Fibroblast of upper back skin (primary cell): ENCODE measurements at places on chromosomes 2 and 18.

GRCh38 chr2:39772086-39772811 lies 6.8 kb downstream of the THUMPD2 start:
- DNase-seq = peak; percentile 83

- DNase-seq = no peak
These were observed 38.4 kb upstream of the DTNB start for GRCh38 chr2:25711675-25712354.

DNA sequence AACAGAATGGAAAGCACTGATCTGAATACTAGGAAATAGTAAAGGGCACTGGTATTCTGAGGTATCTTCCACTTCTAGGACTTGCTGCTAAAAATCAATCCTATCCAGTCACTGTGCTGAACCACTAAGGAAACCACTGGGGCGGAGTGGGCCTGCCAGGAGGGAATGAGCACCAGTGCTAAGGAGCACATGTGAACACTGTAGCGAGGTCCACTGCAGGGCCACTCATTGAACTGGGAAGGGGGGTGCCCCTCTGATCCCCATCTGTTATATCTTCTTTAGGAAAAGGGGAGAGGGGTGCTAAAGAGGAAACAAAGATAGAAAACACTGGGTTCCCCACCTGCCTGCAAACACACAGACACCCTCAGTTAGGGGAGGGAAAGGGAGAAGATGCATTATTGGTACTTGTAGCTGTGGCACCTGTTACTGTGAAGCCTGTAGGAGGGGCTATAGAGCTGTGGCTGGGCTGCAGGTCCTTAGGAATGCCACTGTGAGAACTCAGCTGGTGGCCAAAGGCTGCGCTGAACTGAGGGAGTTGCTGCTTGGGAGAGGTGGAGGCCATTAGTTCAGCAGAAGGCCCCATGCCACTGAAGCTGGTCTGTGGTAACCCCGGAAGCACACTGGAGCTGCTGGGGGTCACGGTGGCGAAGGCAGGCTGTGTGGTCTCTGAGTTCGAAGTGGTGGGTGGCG lies 81.8 kb downstream of the INO80D start:
- DNase-seq = no peak

DNA sequence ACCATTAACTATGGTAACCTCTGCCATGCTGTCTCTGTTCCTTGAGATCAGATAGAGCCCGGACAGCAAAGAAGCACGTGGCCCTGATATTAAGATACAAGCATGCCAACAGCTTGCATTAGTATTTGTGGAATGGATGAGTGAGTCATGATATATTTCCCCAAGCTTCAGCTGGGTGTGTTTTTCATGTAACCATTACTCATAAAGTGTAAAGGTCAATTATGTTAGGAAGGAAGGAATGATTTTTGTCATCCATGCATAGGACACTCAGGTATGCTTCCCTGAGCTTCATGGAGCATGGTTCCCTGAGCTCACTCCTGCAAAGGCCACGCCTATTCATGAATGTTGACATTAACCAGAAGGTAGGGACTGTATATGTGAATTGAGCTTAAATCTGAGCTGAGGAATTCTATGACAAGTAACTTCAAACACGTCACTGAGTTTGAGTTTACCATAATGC lies 74.6 kb downstream of the ARL4C start:
- peak; percentile 93 for DNase-seq

DNA sequence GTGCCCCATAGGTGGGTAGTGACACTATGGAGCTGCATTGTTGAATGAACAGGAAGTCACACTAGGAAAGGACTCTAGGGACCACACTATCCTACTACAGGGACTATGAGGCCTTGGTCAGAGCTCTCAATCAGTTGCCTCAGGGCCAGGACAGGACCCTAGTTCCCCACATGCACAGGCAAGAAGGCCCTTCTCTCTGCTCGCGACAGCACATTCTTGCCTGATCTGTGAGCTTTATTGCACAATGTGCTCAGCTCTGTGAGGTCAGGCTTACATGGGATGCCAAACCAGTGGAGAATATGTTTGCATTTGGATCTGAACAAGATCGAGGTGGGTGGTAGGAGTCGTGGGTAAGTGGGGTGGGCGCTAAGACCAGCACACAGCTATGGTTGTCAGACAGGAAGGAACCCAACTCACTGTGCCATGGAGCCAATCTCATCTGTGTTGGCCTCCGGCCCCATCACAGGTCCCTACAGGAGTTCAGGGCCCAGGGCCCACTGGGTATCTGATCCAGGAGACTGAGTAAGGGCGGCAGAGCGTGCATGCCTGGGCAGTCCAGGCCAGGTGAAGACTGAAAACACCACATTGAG lies 8.0 kb downstream of the PCARE start:
- peak; percentile 20 for DNase-seq

GRCh38 chr2:23545396-23545795 lies 160.4 kb downstream of the KLHL29 start:
- peak; percentile 43 for DNase-seq

- DNase-seq = peak; percentile 77
These were observed 149.9 kb downstream of the RBM43 start for GRCh38 chr2:151111599-151112278.

- no peak for DNase-seq
These were observed 172.4 kb upstream of the GULP1 start for GRCh38 chr2:188119112-188119838.

- DNase-seq = peak; percentile 94
These were observed 75.3 kb upstream of the CYP26B1 start for GRCh38 chr2:72222829-72223564.

DNA sequence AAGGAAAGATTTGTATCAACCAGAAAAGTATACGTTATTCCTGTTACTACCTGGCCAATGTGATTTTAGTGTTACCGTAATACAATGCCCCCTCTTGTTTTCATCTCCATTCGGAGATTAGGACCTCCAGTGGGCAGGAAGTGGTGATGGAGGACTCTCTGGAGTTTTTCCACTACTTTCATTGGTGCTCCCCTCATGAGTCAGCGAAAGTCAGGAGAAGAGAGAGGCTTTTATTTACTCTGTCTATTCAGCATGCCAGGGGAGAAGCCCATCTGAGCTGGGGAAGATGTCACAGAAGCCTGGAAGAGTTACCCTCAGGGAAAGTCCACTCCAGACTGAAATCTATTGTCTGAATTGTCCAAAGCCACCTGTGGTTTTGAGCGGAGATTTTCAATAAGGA lies 88.2 kb upstream of the THUMPD2 start:
- DNase-seq = no peak

- DNase-seq = no peak
These were observed 1202.8 kb upstream of the ACVR2A start for GRCh38 chr2:146642066-146642465.

GRCh38 chr2:41329040-41329439 lies 718.8 kb upstream of the PKDCC start:
- DNase-seq = no peak

DNA sequence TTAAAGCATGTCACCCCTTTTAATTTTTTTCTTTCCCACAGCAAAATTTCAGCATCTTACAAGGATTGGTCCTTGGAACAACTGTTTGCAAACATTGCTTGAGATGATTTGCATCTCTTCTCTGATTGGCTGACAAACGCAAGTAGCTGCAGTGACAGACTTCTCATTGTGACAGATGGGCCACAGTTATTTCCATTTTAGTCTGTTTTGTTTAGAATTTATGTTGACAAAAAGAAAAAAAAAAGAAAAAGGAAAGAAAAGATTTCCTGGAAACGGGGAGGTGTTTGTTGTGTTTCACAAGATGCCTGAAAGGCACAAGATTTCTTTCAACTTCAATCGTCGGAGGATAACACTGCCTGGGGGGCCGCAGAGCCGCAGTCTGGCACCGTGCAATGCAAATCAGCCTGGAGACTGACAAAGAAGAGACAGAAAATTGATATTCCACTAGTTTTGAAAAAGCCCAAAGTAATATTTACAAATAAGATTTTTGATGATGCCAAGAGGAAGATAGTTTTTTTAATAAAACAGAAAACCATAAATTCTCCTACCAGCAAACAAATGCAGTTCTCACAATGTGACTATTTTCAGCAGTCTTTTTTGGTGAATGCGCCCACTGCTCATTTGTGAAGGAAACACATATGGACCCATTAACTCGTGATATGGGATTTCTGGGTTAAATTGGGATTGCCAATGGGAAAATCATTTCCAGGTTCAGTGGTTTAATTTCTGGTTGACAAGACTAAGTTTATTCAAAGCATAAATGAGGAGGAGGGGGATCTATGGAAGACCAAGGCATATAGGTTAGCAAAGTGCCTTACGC lies 296.2 kb upstream of the SMIM21 start:
- no peak for DNase-seq

DNA sequence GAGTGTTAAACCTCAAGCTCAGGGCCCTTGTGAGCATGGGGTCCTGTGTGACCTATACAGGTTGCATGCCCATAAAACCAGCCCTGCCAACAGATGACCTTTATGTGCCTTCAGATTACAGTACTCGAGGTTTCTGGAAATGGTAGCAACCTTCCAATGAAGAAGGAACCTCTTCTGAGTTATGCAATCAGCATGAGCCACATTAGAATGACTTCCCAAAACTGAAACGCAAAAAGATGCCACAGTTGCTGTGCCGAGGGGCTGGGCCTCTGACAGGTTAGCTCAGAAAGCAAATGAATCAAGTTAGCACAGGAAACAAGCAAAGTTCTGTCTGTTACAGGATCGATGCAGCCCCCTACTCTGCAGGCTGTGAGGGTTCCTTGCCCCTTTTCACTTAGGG lies 37.7 kb downstream of the TGFA start:
- DNase-seq = no peak

GRCh38 chr18:59646228-59646962 lies 50.8 kb downstream of the CCBE1 start:
- no peak for DNase-seq

GRCh38 chr2:71261534-71261933 lies 34.6 kb upstream of the PAIP2B start:
- DNase-seq = no peak

- DNase-seq = no peak
These were observed 471.8 kb upstream of the CHST9 start for GRCh38 chr18:27656905-27657304.

DNA sequence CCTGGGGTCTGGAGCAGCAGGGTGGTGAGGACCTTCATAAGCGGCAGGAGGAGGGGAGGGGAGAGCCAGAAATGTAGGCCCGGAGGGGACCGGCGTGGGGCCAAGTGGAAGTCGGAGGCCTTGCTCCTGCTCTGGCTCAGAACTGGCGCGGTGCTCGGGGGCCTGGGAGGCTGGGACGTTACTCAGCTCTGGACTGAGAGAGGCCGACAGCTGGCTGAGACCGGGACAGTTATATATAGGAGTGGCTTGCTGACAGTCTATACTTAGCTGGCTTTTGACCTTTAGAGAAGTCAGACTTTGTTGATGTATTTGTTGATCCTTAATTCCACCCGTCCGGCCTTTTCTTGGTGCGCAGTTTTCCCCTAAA lies 15.7 kb downstream of the IGFBP5 start:
- no peak for DNase-seq

DNA sequence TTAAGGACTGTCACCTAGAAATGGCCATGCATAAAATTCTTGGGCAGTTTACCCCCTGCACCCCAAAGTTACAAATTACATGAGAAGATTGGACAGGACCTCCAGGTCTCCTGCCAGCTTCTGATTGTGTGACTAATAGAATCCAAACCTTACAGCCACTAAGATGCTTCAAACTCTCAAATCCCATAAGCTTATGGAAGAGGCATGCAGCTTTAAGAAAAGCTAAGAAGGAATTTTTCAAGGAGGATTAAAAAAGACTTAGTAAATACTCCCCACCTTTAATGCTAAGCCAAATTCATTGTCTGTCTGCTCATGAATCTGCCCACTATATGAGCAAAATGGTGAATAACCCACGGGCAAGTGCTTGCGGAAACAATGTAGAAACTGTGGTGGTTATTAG lies 86.3 kb downstream of the MAIP1 start:
- DNase-seq = peak; percentile 13

DNA sequence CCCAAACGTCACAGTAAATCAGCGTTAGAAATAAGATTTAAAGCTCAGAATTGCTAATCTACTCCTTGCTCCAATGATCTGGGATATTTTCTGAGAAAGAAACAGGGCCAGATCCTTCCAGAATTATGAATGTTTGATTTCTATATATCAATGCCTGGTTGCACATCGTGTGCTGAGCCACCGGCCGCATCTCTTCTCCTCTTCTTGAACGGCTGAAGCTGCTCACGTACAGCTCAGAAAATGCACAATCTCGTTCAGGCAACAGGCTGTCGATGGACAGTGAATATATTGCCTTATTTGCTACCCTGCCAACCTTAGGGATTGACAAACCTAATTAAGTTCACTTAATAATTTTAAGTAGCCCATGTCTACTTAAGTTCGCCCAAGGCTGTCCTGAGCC lies 169.5 kb downstream of the CLIP4 start:
- no peak for DNase-seq

DNA sequence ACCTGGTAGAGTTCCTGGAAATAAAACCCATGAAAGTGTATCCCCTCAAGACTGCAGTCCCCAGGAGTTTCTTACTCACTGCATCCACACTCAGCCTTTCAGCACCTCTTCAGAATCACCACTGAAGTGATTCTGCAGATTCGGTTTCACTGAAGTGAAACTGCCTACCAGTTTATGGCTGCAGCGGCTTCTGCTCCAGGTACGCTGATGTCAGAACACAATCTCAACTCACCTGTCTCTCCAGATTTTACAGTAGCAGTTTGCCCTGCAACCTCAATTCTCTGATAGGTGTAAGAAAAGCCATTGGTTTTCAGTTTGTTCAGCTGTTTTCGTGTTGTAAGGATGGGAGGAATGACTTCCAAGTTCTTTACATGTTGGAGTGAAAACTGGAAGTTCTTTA lies 124.8 kb downstream of the TSN start:
- no peak for DNase-seq

- DNase-seq = peak; percentile 96
These were observed 46.8 kb upstream of the ANXA4 start for GRCh38 chr2:69694894-69695849.

GRCh38 chr2:191803007-191803406 lies 43.9 kb downstream of the CAVIN2 start:
- no peak for DNase-seq

DNA sequence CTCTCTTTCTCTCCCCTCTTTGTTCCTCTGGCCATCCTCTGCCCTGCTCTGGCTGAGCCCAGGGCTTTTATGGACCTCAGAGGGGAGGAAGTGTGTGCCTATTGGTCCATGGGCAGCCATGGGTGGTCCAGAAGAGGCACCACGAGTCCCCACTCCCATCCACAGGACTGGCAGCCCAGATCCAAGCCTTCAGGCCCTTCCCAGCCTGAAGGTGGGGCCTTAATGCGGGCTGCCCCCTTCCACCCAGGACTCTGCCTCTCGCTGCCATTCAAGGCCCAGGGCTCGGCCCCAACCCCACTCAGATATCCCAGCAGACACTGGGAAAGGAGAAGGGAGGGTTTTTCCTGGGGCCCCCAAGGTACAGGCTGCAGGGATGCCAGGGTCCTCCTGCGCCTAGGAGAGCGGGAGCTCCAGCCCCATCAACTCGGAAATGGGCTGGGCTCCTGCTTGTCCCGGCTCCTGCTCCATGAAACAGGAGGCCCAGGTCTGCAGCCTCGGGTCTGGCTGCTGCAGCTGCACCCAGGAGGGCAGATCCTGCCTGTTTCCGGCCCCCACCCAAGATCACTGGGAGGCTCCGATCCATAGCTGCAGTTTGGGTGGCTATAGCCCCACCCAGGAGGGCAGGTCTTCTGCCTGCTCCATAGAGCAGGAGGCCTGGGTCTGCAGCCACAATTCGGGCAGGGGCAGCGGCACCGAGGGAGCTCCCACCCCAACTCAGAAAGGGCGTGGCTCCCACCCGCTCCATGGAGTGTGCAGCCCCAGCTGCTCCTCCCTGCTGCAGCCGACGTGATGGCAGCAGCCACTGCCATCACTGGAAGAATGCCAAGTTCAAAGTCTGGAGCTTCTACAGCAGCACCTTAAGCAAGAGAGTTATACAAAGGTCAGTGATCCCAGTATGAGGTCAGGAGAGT lies 116.6 kb upstream of the RBBP8 start:
- no peak for DNase-seq
